ENCODE measurements at places on chromosomes 6 and 20. TPM values are rescaled to one million over a fixed set of nuclear protein-coding genes. Genes with fewer than 3 reads are reported as not detected.

CDH4 gene
- 1.5 TPM for total RNA-seq

EYA2 gene
- 8.9 TPM for total RNA-seq

SIRPG gene
- total RNA-seq, result not detected

OR2J3 gene
- not detected for total RNA-seq

COL20A1 gene
- total RNA-seq, result not detected

All from endodermal cell (in vitro differentiated cells).